GM10248 (cell line): ENCODE measurements at places on chromosomes 12 and 14.
A peak's percentile ranks its signal among the peaks of the same experiment; 100 is the strongest.

DNA sequence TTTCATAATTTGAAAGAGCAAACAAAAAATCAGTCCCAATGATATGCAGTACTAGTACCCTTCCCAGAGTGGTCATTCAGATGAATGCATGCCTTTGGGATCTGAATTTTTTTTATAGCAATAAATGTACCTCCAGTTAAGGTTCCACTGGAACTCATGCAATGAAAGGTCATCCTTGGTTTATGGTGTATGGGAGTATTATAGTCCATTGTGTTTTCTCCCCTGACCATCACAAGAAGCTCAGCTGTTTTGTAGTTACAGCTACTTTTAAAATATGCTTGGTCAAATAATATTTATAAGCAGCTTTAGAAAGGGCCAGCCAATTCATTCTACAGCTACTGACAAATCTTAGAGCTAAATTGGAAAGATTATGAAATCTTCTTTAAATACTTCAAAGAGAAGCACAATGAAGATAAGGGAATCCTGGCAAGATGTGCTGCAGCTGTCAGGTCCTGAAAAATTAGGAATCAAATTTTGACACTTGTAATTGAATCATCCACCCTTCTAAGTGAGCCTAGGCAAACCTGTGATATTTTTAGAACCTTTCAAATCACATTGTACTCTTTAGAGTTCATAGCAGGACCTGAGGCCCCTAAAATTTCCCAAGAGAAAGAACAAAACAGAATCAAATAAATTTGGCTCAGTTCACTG is 46.5 kb downstream of the IFT81 start:
- DNase-seq, result no peak

DNA sequence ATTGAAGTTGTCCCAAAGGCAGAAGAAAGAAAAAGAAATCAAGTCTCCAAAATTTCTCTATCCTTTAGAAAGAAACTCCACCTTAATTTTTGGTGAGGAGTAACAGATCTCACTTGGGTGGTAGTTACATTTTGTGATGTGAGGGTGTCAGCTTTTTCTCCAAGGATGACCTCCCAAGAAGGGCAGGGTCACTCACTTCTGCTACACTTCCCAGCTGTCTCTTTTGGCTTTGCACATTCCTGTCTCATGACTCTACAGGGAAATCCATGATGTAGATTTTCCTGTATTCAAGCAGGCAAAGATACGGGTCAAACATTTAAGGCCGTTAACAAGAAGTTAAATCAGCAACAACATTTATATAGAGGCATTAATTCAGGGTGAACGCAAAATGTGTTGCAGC is 1016.4 kb downstream of the NRXN3 start:
- no peak for DNase-seq

DNA sequence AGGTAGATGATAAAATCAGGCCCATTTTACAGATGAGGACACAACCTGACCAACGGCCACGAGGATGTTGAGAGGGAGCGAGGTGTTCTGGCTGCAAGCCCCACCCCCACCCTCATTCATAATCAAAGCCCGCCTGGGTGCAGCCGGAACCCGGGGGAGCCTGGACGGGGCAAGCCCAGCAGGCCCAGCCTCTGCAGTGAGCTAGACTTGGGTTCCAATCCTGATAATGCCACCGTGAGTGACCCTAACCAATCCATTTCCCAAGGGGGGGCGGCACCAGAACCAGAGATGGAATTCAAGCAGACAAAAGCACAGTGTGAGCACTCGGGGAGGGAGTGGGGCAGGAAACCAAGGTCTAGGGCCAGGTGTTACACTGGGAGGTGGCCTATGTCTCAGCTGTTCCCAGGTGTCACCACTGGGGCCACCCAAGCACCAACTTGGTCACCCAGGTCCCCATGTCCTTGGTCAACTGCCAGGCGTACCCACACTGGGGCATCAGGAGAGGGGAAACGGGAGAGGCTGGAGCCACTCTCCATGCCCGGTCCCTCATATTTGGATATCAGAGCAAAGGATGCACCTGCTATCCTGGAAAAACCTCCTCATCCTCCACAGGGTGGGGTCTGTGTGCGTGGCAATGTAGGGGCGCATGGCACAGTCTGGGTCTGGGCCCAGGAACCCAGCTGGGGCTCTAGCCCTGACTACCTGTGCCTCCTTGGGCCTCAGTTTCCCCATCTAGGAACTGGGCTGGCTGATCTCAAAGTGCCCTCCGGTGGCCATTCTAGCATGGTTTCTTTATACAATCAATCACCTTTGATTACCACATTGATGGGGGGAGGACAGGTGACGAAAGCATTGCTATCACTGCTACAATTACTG is 58.4 kb downstream of the FAM222A start:
- no peak for DNase-seq

DNA sequence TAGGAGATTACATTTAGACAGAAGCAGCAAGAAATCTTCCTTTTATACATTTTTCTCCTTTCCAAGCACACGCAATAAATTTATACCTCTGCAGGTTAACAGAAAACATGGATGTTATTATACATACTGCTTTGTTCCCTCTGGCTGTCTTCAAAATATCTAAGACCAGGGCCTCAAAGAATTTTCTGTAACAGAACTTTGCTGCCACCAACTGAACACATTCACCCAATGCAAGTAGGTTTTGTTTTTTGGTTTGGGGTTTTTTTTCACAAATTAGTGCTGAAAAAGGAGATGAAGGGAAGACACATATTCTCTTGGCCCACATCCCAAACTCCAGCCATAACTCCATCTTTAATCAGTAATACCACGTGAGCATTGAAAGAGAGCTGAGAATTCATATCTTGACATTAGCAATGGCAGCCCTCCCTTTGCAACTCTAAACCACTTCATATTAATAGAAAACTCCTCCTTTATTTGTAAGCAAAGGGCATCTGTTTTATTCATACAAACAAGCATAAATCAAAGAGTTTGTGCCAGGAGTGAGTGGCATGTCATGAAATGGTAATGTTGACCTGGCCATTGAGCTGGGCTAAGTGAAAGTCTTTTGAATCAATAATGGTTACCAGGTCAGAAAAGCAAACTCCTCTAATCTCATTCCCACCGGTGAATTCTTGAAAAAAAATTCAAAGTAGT is 150.8 kb upstream of the FSCB start:
- DNase-seq, result no peak

DNA sequence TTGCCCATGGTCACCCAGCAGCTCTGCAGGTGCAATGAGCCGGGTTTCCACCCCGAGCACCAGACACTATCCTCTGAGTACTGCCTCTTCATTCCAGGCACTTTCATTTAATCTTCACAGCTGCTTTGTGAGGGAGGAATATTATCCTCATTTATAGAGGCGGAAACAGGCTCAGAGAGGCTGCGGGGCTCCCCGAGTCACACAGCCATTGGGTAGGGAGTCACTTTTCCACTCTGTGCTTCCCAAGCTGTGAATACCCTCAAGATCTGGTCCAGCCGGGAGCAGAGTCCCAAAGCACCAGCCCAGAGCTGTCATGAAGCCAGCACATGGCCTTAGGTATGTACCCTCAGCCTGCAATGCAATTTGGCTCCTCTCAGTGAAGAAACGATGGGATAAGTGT is 51.7 kb upstream of the RIN3 start:
- no peak for DNase-seq

- DNase-seq, result no peak
Measured at GRCh38 chr12:27645671-27646070, 50.6 kb upstream of the REP15 start.

DNA sequence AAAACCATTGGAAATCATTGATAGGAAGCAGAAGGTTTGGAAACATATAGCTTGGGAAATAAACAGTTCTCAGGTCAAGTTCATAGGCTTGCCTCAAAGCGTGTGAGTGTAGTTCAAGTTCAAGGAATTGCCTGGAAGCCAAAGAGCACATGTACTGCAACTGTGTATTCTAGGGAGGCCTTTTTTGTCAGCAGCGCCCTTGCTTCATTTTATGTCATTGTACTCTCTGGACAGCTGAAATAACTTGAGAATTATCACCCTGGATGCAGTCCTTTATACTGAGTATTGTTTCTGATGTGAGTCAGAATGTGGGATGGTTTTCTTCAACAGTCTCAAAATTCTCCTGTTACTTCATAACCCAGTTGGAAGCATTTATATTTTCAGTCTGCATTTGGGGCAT is 16.0 kb upstream of the EVL start:
- DNase-seq, result no peak

- DNase-seq, result no peak
Measured at GRCh38 chr14:64625386-64626232, 75.8 kb downstream of the PPP1R36 start.

GRCh38 chr14:46018846-46019420 is 632.6 kb downstream of the RPL10L start:
- DNase-seq, result no peak

DNA sequence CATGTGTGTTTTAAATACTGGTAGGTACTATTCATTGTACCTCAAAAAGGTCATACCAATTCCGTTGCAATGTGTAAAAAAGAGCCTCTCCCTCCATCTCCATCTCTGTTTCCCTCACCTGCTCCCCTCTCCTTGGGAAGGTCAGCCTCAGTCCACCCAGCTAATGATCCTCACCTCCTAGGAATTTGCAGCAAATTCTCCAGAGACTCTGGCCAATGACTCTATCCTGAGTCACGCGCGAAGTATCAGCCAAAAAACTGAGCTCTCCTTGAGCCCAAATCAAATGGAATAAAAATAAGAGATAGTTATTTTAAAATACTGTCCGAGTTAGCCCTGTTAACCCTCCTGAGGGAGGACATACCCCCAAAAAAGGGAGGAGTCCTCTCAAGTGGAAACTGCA is 148.4 kb downstream of the DPF3 start:
- DNase-seq, result no peak

DNA sequence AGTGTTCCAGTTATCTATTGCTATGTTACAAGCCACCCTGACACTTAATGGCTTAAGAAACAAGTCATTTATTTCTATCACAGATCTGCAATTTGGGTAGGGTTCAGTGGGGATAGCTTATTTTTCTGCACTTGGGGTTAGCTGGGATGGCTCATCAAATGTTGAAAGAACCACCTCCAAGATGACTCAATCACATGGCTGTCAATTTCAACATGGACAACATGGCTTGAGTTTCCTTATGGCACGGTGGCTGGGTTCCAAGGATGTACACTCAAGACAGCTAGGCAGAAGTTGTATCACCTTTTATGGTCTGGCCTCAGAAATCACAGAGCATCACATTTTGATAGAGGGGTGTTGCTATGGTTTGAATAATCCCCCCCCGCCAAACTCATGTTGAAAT is 24.5 kb upstream of the IGF1 start:
- no peak for DNase-seq

DNA sequence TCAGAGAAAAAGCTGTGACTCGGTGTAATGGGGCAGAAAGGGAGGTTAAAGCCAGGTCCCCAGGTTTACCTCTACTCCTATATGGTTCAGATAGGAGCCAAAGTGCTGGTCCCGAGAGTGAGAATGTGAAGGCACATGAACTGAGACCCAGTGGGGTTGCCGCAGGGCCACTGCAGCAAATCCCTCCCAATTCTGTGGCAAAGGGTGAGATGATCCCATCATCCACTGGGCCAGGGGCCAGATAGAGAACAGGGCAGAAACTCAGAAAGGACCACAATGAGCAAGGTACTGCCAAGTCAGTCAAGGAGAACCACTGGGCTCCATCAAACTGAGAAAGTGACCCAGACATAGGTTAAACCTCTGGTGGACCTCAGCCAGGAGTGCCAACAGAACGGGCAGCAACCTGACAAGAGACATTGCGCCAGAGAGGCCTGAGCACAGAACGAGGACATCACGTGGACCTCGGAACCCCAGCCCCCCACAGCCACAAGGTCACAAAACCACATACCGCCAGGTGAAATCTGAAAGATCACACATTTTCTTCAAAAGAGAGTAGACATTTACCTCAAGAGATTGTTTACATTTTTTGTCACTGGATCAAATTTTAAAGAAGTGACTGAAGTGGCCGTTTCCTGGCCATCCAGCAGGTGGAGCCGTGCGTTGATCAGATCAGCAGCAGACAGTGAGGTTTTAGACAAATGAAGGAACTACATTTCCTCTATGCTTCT is 20.5 kb upstream of the ITPR2 start:
- DNase-seq, result peak; percentile 75
